ENCODE measurements at places on chromosomes 3 and 15. TPM values are rescaled to one million over a fixed set of nuclear protein-coding genes. Genes with fewer than 3 reads are reported as not detected.

GRCh38 chr3:10915376-10915775 is 77.2 kb upstream of the SLC6A1 start:
- DNase-seq: no peak

DNA sequence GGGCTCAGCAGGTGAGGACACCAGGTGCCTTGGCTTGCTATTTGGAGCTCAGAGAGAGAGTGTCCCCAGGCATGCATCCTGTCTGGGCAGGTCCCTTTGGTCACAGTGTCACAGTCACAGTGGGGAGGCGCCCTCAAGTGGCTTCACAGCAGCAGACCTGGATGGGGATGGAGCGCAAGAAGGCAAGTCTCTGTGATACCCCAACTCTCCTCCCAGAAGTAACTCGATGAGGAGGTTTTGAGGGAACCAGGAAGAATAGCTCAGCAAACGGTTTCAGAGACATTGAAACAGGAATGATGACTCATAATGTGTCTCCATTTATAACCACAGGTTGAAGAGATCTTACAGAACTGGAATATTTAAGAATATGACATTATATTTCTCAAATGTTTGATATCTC is 66.5 kb upstream of the SH3GL3 start:
- DNase-seq: peak; percentile 47

DNA sequence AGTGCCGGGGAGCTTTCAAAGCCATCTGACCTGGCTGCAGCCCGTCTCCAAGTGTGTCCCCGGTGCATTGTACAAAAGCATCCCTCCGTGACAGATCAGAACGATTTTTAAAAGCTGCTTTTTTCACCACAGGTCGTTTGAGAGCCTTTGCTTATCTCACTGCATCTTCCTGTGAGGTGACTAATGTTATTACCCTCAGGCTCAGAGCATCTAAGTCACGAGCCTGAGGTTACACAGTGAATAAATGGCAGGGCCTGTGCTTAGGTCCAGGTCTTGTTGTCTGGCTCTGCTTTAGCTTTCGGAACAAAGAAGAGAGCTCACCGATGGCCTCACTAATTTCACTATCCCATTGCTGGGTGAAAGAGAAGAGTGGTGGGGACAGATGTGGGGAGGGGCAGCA is 83.3 kb downstream of the SEC22A start:
- no peak for DNase-seq

DNA sequence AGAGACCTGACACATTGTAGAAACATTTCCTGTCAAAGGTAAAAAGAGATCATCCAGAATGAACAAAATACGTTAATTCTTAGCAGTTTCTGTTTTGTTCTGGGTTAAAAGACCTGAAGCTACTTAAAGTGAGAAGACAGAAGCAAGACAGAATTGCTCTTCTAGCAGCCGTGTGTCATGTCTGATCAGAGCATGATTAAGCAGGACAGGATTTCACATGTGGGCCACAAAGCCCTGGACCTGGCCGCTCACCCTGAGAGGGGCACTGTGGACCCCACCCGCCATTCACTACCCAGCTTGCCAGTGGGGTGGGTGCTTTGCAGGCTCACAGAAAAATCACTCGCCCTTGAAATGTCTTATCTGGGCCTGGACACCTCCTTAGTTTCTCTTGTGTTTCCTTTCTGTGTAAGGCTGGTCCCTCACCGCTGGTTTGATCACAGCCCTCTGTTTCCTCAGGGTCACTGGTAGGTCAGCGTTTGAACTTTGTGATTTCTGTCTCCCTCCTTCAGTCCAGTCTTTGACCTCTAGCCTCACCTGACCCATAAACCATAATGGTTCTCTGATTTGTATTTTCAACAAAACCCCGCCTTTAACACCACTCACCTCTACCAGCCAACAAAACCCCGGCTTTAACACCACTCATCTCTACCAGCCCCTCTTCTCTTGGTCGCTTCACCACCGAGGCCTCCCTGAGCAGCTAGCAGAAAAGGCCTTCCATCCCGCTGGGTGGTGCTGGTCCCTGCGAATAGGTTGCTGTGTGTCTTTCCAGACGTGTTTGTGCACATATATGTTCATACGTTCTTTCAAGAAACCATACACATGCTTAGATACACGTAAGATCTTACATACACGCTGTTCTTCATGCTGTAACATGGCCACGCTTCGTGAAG is 185.0 kb downstream of the OR4M2 start:
- no peak for DNase-seq

DNA sequence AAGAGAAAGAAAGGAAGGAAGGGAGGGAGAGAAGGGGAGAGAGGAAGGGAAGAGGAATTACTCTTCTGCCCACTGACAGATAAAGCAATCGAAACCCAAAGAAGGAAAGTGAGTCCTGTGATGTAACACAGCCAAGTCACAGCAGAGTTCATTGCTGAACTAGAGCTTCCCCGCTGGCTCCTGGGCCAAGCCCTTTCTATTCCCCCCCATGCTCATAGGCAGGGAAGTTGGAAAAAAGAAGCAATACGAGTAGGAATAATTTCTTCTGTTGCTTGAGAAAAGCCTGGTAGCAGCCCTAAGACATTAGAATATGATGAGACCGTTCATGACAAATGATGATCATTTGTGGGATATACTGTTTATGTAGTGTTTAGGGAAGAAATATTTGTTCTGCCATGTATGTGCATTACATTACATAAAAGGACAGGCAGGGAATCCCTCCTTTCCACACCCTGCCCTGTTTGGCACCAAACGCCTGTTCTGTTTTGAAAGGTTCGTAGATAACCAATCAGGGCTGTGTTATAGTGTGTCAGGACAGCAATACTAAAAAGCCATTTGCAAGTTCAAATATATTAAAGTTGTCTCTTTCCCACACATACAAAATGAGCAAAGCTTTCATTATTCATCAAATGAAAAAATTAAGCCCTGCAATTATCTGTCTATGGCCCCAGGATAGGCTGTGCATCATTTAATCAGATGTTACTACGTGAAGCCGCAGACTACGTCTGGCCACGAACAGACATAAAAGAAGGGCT is 111.0 kb upstream of the TRPM1 start:
- no peak for DNase-seq

DNA sequence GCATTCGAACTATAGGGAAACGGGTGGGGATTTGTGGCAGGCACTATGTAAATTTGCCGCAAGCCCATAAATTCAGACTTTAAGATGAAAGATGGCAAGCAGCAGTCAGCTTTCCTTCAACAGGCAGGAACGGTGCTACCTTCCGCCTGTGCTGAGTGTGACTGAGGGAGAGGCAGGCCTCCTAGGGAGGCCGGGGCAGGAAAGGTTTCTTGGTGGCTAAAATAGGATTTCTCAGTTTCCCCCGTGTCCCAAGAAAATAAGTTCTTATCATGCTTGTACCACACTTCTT is 12.5 kb downstream of the FLNB start:
- DNase-seq: no peak

The CFAP100 gene
- total RNA-seq: not detected

Measured in glutamatergic neuron (in vitro differentiated cells).